Type B pancreatic cell (in vitro differentiated cells): ENCODE measurements at places on chromosomes 13 and 19. TPM values are rescaled to one million over a fixed set of nuclear protein-coding genes. Genes with fewer than 3 reads are reported as not detected.
A peak's percentile ranks its signal among the peaks of the same experiment; 100 is the strongest.

GRCh38 chr13:93496985-93497673 lies 270.5 kb downstream of the GPC6 start:
- H3K27ac ChIP-seq = peak overlapping the region; percentile 27
- H3K4me1 ChIP-seq = peaks cover 25% of the 10 kb centered on the region
- H3K36me3 ChIP-seq = no peaks in the 10 kb centered on the region
- no peak for DNase-seq
- peak overlapping the region; percentile 48 for H3K4me3 ChIP-seq
- H3K27me3 ChIP-seq = no peaks in the 10 kb centered on the region

GRCh38 chr13:94612050-94612449 lies 10.4 kb downstream of the GPR180 start:
- no peak overlapping the region for H3K27ac ChIP-seq
- peaks cover 5% of the 10 kb centered on the region for H3K36me3 ChIP-seq
- no peak overlapping the region for H3K4me3 ChIP-seq
- no peak for DNase-seq

DNA sequence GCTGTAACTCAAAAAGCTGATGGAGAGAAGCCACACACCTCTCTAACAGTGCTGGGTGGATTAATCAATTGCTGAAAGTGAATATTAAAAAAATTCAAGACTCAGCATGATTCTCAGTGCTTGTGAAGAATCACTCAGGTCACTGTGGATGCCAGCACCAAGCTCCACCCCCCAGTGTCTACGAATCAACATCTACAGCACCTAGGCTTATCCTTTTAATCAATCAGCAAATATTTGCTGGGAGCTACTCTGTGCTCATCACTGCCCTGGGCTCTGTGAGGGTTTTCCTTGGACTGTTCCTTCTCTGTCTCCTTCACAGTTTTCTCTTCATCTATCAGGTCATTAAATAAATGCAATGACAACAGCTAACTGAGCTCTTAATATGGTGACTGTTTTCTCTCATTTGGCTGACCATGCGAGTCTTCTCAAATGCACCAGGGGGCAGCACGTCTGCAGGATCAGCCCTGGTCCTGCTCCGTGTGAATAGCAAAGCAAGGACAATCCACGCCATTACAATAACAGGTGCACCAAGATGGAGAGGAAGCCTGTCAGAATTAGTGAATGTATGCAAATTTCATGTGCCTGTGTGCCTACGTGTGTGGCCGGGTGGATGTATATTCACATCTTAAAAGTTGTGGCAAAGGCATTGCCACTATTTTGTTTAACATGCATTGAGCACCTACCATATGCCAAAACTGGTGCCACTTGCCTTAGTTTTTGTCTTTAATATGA lies 14.6 kb upstream of the C13orf42 start:
- H3K27ac ChIP-seq = peak overlapping the region; percentile 8
- DNase-seq = no peak
- no peak overlapping the region for H3K4me3 ChIP-seq
- H3K4me1 ChIP-seq = peaks cover 17% of the 10 kb centered on the region
- no peaks in the 10 kb centered on the region for H3K36me3 ChIP-seq
- H3K27me3 ChIP-seq = peaks cover 8% of the 10 kb centered on the region

- H3K27me3 ChIP-seq = peaks cover 16% of the 10 kb centered on the region
- H3K4me1 ChIP-seq = no peaks in the 10 kb centered on the region
- H3K4me3 ChIP-seq = no peak overlapping the region
- H3K27ac ChIP-seq = no peak overlapping the region
- DNase-seq = no peak
Measured at GRCh38 chr13:25462301-25463125, 90.7 kb downstream of the ATP8A2 start.

DNA sequence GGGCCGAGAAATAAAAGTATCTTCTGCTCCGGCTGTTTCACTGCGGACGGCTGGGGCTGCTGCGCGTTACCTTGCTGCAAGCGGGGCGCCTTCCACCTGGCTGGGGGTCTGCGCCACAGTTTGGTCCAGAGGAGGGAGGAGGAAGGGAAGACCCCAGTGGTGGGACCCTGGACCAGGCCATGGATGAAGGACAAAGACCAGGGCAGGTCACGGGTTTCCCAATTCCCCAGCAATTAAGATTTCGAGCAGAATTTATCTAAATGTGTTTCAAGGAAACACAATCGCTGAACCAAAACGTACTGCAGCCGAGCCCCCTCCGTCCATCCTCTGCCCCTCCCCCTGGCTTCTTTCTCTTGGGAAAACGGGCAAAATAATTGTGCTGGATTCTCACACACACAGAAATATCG lies 2.9 kb downstream of the SOX1 start:
- H3K36me3 ChIP-seq = no peaks in the 10 kb centered on the region
- peaks cover 9% of the 10 kb centered on the region for H3K4me1 ChIP-seq
- peak overlapping the region; percentile 8 for H3K4me3 ChIP-seq
- no peak overlapping the region for H3K27ac ChIP-seq
- peaks cover 77% of the 10 kb centered on the region for H3K27me3 ChIP-seq

- no peaks in the 10 kb centered on the region for H3K36me3 ChIP-seq
- H3K27me3 ChIP-seq = no peaks in the 10 kb centered on the region
- peaks cover 9% of the 10 kb centered on the region for H3K4me1 ChIP-seq
- H3K4me3 ChIP-seq = peak overlapping the region; percentile 97
Measured at GRCh38 chr13:49936968-49937273, 781 bp upstream of the SPRYD7 start.

The ELSPBP1 gene
- total RNA-seq = not detected in 2 replicates

- no peaks in the 10 kb centered on the region for H3K27me3 ChIP-seq
- peaks cover 10% of the 10 kb centered on the region for H3K36me3 ChIP-seq
- peaks cover 14% of the 10 kb centered on the region for H3K4me1 ChIP-seq
- DNase-seq = no peak
Measured at GRCh38 chr13:23776698-23777574, 112.3 kb downstream of the MIPEP start.

GRCh38 chr13:42747399-42747873 lies 33.9 kb upstream of the FAM216B start:
- H3K27ac ChIP-seq = no peak overlapping the region
- no peak for DNase-seq
- H3K4me3 ChIP-seq = no peak overlapping the region
- peaks cover 8% of the 10 kb centered on the region for H3K4me1 ChIP-seq

The NUFIP1 gene
- 6.9 and 8.7 TPM in 2 replicates for total RNA-seq

DNA sequence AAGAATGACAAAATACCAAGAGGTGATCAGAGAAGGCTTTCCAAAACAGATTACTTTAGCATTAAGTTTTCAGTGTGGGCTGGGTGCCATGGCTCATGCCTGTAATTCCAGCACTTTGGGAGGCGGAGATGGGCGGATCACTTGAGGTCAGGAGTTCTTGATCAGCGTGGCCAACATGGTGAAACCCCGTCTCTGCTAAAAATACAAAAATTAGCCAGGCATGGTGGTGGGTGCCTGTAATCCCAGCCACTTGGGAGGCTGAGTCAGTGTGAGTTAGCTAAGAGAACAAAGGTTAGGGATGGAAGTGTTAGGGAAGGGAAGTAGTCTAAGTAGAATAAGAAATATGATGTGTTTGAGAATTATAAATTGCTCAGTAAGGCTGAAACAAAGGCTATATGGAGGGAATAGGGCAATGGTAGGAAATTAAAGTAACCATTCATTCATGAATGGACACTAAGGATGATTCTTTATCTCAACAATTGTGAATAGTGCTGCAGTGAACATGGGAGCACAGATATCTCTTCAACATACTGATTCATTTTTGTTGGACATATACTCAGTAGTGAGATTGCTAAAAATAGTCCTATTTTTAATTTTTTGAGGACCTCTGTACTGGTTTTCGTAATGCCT lies 3.9 kb upstream of the RCBTB2 start:
- no peaks in the 10 kb centered on the region for H3K27me3 ChIP-seq
- H3K36me3 ChIP-seq = no peaks in the 10 kb centered on the region
- DNase-seq = no peak

DNA sequence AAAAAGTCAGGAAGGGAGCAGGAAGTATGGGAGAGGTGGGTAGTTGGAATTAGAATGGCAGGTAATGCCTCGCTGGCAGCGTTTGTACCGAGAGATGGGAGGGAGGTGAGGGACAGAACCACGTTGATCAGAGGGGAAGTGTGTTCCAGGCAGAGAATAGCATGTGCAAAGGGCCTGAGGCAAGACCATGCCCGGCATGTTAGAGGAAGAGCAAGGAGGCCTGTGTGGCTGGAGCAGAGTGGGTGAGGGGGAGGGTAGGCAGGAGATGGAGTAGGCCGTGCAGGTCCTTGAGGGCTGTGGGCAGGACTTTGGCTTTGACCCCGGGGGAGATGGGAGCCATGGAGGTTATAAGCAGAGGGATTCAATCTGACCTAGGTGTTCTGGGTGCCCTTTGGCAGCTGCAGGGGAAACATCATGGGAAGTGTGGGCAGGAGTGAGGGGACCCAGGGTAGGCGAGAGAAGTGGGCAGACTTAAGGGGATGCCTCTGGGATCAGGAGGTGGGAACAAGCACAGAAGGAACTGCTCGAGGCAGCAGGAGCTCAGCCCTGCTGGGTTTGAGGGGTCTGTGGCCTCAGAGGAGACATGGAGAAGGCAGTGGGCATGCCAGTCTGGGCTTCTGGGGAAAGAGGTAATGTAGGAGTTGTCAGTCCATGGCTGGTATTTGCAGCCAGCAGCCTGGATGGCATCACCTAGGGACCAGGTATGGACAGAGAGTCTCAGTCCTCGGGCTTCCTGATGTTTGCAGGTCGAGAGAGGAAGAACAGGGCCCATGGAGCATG lies 48.8 kb downstream of the CD320 start:
- no peak overlapping the region for H3K27ac ChIP-seq
- H3K4me1 ChIP-seq = no peaks in the 10 kb centered on the region
- H3K4me3 ChIP-seq = no peak overlapping the region
- H3K27me3 ChIP-seq = no peaks in the 10 kb centered on the region

DNA sequence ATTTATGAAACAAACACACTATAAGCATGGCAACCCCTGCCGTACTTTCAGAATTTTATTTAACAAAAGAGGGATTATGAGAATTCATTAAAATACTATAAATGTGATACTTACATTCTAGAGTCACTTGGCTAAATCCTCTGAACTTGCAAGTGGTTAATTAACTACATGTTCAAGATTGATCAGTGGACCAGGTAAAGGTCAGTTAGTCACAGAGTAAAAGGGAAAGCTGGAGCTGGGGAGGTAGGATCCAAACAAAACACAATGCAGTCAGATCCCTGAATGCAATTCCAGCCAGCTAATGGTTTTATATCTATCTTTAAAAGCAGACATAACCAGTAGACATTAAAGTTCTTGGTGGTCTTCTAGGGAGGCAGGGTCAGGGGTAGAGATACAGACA lies 270.5 kb downstream of the DIAPH3 start:
- H3K27ac ChIP-seq = no peak overlapping the region
- peaks cover 5% of the 10 kb centered on the region for H3K36me3 ChIP-seq
- H3K27me3 ChIP-seq = no peaks in the 10 kb centered on the region
- H3K4me1 ChIP-seq = no peaks in the 10 kb centered on the region
- no peak for DNase-seq

The PALM gene
- 63.3 and 64.1 TPM in 2 replicates for total RNA-seq

- H3K36me3 ChIP-seq = peaks cover 38% of the 10 kb centered on the region
- DNase-seq = no peak
- H3K4me1 ChIP-seq = peaks cover 17% of the 10 kb centered on the region
- H3K27ac ChIP-seq = no peak overlapping the region
Measured at GRCh38 chr13:49679246-49679645, 12.0 kb downstream of the EBPL start.

The LGALS7B gene
- total RNA-seq = not detected in 2 replicates

- no peak overlapping the region for H3K4me3 ChIP-seq
- peaks cover 4% of the 10 kb centered on the region for H3K36me3 ChIP-seq
- no peaks in the 10 kb centered on the region for H3K27me3 ChIP-seq
- DNase-seq = no peak
- H3K4me1 ChIP-seq = no peaks in the 10 kb centered on the region
- H3K27ac ChIP-seq = no peak overlapping the region
Measured at GRCh38 chr19:7528192-7528519, 5.7 kb downstream of the MCOLN1 start.

The POSTN gene
- 75.2 and 295 TPM in 2 replicates for total RNA-seq

DNA sequence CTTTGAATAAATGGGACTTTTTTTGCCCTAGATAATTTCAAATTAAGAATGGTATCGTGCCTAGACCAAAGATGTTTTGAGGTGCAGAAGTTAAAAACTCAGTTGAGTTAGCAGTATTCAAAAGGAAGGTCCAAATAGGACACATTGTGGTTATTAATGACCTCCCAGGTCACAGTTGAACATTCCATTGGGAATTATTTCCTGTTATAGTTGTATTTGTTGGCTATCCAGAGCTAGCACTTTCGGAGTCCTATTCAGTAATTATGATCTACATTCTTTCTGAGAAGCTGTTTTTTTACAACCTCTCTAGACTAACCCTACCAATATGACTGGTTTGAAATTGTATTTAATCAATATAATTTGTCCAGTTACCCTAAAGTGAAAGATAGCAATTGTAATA lies 83.7 kb downstream of the MAB21L1 start:
- H3K36me3 ChIP-seq = no peaks in the 10 kb centered on the region
- H3K27me3 ChIP-seq = no peaks in the 10 kb centered on the region
- DNase-seq = no peak
- no peak overlapping the region for H3K4me3 ChIP-seq
- no peak overlapping the region for H3K27ac ChIP-seq

DNA sequence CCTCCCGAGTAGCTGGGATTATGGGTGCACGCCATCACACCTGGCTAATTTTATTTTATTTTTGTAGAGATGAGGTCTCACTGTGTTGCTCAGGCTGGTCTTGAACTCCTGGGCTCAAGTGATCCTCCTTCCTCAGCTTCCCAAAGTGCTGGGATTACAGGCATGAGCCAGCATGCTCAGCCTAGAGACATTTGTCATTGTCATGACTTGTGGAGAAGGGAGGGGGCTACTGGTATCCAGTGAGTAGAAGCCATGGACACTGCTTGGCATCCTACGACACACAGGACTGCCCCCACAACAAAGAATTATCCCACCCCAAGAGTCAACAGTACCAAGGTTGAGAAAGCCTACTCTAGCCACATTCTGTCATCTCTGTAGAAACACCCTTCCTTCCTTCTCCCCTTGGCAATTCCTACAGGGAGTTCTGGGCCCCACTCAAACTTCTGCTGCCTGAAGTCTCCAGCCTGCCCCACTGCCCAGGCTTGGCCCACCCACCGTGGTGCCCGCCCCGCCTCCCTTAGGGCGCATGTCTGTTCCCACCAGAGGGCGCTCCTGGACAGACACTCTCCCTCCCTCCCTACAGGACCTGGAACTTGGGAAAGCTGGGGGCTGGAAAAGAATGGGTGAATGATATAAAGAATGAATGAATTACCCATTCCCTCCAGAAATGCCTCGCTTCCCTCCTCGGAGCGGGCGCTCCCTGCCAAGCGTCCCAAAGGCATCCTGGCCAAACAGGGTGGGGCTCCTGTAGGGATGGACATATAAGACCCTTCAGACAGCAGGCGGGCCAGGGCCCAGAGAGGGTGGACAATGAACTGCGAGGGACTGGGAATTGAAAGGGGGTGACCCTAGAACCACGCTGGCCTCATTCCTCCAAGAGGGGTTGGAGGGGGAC lies 5.5 kb upstream of the EMP3 start:
- H3K4me3 ChIP-seq = peak overlapping the region; percentile 95
- no peaks in the 10 kb centered on the region for H3K27me3 ChIP-seq
- peak overlapping the region; percentile 67 for H3K27ac ChIP-seq
- DNase-seq = no peak

DNA sequence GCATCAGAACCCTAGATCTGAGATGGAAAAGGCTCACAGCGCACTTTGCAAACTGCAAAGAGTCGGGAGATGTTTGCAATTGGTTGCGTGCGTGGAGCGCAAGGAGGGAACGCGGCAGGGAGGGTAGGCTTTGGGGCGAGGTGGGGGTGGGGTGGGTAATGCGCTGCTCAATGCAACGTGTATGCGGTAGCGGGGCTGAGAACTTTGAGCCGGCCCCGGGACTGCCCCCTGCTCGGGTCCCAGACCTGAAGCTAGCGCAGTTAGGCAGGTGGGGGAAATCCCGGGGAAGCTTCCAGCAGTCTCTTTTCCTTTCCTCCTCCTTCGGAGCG lies 971 bp downstream of the FOSB start:
- H3K4me1 ChIP-seq = peaks cover 8% of the 10 kb centered on the region
- H3K27ac ChIP-seq = peak overlapping the region; percentile 92
- H3K27me3 ChIP-seq = peaks cover 42% of the 10 kb centered on the region
- peak overlapping the region; percentile 94 for H3K4me3 ChIP-seq
- DNase-seq = no peak

The GNG7 gene
- 3.8 and 12.2 TPM in 2 replicates for total RNA-seq
